ENCODE measurements at places on chromosomes 12 and 14. TPM values are rescaled to one million over a fixed set of nuclear protein-coding genes. Genes with fewer than 3 reads are reported as not detected.

The ZDHHC22 gene
- total RNA-seq, result not detected

The LPAR5 gene
- 0.14 TPM for total RNA-seq

The SIX1 gene
- total RNA-seq, result 0.17 TPM

DNA sequence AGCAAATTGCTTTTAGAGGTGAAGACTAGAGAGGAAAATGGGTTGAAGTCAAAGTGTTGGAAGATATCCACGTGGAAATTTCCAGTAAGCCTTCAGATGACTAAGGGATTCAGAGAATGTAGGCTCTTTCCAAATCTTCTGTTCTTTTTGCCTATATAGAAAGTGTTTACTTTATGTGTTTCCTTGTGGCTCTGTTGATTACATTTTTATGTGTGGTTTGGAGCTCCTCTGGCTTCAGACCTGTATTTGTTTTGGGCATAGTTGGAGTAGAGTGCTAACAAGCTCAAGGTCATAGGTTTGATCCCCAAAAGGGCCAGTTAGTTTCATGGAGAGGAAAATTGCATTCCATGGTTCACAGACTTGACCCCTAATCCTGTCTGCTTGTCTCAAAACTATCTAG lies 91.9 kb downstream of the IGF1 start:
- DNase-seq, result no peak

GRCh38 chr12:105741786-105742566 lies 396.8 kb downstream of the NUAK1 start:
- DNase-seq, result peak; percentile 77

DNA sequence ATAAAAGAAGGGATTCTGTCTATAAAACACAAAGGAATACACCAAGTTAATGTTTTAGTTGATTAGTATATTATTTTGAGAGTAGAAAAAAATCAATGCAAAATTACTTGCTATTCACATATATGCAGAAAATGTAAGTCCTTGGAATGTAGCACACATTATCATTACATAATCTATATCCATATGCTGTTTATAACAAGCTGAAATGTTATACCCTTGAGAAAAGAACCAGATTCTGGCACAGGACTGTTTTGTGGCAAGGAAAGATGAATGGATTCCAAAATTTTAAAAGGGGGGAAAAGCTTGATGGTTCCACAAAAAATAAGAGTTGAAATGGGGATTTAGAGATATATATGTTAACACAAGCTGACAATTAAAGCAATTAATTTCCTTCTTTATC lies 153.6 kb downstream of the MSRB3 start:
- no peak for DNase-seq
